ENCODE measurements at places on chromosomes 12 and 14.

DNA sequence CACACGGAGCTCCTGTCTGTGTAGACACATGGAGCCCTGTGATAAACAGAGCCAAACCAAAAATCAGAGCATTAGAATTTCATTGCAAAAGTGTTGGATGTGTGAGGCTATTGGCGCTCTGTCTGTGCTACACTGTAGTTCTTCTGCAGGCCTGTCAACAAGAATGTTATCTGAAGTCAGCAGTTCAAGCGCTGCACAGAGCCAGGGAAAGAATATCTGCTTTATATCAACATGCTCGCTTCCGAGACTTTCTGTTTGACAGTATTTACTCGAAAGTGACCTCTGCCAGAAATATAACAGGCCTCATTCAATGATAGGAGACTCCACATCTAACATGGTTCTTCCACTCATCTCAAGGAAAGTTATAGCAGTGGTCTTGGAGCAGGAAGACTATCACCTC is 118.3 kb downstream of the CCER1 start:
- no peak for DNase-seq

DNA sequence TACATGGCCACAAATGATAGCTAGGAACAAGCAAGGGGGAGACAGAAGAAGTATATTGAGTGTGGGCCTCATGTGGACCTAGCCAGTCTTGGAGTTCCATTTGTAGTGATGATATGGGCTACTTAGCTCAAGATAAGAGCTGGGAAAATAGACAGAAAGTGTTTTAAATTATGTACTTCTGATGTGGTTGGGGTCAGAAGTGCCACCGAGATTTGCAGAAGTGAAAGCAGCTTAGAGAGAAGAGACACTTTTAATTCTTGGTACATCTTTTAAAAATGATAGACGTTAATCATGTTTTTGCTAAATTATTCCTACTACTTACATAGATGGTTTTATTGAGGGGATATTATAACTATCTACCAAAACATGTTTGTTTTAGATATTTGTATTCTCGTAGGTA is 198.3 kb upstream of the PDZRN4 start:
- DNase-seq, result no peak

- DNase-seq, result no peak
Observed at GRCh38 chr14:68962681-68963080, 16.4 kb downstream of the ACTN1 start.

GRCh38 chr12:52969828-52970569 is 21.1 kb downstream of the KRT18 start:
- no peak for DNase-seq

GRCh38 chr14:74508292-74508731 is 14.7 kb downstream of the ISCA2 start:
- DNase-seq, result no peak

GRCh38 chr14:76486251-76486743 is 110.4 kb downstream of the ESRRB start:
- DNase-seq, result peak; percentile 99

DNA sequence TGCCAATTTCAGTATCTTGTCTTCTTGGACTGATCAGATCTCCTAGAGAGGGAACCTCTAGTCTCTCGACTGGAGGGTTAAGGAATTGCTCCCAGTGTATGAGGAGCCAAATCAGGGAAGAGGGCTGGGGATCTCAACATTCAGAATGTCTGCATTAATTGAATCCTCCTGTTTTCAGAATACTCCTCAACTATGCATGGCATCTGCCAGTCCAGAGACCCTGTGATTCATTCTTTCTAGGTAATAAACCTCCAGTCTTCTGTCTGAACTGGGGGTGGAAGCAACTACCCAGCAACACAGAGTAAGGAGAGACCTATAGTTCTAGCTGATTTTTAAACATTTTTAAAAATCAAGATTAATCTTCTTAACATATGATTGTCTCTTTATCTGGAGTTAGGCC is 92.7 kb downstream of the AKAP6 start:
- DNase-seq, result no peak

GRCh38 chr14:72673179-72673578 is 220.7 kb downstream of the DPF3 start:
- no peak for DNase-seq

- no peak for DNase-seq
Observed at GRCh38 chr14:100610511-100611217, 23.4 kb upstream of the BEGAIN start.

- DNase-seq, result peak; percentile 65
Observed at GRCh38 chr14:24941719-24942118, 108.2 kb downstream of the STXBP6 start.

GRCh38 chr12:50981319-50982239 is 29.2 kb downstream of the HIGD1C start:
- no peak for DNase-seq

DNA sequence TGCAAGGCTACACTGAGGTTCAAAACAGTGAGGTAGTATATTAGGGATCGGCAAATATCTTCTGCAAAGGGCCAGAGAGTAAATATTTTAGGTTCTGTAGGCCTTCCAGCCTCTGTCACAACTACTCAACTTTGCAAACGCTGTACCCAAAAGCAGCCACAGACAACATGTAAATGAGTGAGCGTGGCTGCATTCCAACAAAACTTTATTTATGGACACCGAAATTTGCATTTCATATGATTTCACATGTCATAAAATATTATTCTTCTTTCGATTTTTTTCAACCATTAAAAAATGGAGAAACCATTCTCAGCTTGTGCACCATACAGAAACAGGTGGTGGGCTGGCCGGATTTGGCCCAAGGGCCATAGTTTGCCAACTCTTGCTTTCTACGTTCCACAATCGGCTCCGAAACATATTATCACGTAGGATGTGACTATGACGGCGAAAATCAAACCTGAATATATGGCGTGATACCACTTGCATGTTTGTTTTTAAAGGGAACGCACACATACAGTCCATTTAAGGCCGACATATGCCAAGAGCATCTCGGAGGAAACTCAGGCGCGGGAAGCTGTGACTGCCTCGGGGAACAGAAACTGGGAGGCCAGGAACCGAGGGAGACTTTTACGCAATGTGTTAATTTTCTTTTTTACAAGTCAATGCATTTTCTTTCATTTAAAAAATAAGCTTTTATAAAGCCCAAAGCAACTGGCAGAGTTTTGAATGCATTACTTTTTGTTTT is 7.1 kb downstream of the NCOR2 start:
- DNase-seq, result no peak
